CD4-positive, alpha-beta T cell treated with Interleukin-4 for 1 hour (primary cell): ENCODE measurements at places on chromosomes 12 and 14.

DNA sequence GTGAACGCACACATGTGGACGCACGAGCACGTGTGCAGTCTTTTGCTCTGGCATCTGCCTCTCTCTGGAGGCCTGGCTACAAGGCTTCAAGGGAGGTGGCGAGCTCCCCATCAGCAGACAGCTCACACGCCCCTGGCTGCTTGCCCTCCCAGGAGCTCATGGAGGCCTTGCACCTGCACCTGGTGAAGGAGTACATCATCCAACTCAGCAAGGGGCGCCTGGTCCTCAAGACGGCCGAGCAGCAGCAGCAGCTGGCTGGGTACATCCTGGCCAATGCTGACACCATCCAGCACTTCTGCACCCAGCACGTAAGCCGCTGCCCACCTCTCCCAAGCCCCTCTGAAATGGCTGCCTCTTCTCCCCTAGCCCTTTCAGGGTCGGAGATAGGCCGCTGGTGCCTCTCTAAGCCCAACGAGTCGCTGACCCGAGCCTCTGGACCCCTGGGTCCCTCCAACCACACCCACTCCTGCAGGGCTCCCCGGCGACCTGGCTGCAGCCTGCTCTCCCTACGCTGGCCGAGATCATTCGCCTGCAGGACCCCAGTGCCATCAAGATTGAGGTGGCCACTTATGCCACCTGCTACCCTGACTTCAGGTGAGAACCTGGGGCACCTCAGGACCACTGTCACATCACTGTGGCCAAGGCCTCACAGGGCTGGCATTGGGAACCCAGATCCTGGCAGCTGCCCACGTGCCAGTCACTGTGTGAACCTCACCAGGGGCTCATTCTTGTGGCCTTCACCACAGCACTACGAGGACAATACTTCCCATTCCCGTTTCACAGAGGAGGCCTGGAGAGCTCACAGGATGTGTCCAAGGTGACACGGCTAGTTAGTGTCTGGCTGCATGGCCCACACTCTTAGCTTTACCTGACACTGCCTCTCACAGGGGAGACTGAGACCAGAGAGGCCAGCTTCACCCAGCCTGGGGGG, 10.2 kb downstream of the TNFAIP2 start:
- no peak for DNase-seq

- no peak for DNase-seq
Measured at GRCh38 chr14:100702590-100702989, 24.1 kb upstream of the DLK1 start.

DNA sequence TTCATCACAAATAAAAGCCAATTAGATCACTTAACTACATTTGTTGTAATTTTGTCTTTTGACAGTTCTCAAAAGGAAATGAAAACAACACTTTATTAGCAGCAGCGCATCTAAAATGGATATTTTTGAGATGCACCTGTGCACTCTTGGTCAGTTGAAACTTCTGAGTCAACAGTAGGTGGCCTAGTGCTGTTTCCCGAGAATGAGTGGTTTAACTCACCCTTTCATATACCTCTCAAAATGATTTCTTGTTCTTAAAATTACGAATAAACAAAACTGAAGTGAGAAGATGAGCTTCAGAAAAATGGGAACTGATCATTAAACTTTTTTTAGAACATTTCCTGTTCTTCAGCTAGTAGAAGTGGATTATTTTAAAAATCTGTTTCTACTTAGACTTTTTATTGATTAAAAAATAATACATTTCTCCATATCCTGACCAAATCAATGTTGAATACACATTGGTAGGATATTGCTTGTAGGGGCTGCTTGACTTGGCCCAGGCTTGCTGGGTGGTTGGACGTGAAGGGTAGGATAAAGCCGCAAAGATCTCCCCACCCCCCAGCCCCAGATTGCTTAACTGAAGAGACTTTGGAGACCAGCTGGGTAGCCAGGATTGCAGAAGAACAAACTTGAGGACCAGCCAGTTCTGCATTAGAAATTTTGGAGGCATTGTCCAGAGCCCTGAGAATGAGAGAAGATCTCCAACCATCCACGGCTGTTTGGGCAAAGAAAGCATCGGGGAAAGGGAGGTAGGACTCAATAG, 22.3 kb upstream of the STK38L start:
- no peak for DNase-seq

DNA sequence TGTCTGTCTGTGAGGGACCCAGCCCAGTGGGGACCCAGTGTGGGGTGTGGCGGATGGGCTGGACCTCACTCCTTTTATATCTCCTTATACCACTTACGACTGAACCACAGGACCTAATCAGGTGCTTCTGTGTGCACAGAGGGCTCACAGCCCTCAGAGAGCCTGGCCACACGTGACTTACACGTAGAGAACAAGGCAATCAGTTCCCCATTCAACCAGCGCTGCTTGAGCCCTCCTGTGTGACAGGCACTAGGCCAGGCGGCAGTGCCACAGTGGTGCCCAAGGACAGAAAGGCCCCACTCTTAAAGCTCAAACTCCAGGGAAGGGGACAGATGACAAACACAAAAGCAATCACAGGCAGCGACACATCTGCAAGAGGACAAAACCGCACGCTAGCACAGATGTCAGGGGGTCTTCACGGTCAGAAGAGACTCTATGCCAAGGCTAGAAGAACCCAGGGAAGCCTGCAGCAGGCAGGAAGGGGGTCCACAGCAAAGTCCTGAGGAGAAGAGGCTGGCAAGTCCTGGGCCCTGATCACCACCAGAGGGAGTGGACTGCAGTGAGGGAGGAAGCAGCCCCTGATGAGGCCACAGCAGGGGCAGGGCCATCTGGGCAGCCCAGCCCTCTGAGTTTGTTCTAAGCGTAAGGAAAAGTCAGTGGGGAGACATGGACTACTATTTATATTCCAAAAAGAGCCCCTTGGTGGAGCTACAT, 39.3 kb downstream of the SETD3 start:
- DNase-seq, result no peak

GRCh38 chr14:30885840-30886740, 11.7 kb downstream of the COCH start:
- DNase-seq, result no peak

DNA sequence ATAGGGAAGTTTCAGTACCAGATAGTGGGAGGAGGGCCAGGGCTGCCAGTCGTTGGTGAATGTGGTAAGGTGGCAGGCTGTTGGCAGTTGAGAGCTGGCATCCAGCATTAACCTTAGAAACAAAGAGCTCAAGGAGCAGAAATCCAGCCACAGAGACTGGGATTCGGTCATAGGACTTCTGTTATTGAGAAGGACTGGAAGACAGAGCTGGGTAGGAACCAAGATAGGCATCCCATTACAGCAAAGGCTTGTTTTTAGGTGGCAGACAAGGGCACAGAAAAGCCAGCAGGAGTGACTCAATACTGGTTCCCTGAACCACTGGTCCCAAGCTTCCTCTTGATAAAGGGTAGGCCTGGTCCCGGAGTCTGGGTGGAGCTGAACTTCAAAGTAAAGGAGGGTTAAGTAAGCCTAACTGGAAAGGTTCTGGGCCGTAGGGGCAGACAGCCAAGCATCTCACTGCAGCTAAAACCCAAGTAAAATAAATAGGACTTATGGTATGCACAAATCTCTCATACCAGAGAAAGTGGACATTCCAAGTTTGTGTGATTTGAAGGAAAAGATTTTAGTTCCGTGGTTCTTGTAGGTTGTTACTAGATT, 147.9 kb downstream of the ETV6 start:
- DNase-seq, result no peak

- no peak for DNase-seq
Measured at GRCh38 chr14:87080146-87080545, 912.8 kb downstream of the GALC start.
